GM12892 (cell line): ENCODE measurements at places on chromosomes 1 and 21.

- no peak for DNase-seq
Observed at GRCh38 chr1:247204177-247204647, 32.4 kb upstream of the ZNF124 start.

- DNase-seq, result no peak
Observed at GRCh38 chr1:32622806-32623681, 27.3 kb downstream of the ZBTB8OS start.

DNA sequence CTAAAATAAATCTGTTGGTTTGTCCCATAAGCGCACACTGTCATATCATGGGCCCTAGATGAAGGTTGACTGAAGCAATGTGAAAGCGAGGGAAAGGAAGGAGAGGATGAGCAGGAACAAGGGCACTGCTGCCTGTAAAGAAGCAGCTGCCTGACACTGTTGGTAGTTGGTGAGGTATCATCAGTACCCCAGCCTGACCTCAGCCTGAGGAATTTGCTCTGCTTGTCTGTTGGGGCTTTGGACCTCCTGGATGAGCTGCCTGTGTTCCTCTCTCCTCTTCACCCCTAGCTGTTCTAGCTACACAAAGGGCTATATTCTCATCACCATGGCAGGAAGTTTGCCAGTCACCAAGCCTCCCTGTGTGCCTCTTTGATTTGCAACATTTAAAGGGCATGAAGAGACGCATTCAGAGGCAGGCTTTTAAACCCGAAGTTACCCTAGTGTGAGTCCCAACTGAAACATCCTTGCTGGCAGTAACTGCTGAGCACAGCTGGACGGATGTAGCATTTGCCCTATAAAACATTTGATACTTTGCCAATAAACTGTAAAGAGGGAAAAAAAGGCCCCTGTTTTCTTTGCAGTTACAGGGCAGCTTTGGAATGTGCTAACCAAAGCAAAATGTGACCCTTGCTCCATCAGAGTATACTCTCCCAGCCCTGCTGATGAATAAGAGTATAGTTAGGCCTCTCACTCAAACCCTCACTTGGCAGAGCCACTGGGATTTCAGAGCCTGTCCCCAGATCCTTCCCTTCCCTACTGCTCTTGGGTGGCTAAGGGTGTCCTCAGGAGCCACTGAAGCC lies 22.2 kb upstream of the SPATA6 start:
- no peak for DNase-seq

DNA sequence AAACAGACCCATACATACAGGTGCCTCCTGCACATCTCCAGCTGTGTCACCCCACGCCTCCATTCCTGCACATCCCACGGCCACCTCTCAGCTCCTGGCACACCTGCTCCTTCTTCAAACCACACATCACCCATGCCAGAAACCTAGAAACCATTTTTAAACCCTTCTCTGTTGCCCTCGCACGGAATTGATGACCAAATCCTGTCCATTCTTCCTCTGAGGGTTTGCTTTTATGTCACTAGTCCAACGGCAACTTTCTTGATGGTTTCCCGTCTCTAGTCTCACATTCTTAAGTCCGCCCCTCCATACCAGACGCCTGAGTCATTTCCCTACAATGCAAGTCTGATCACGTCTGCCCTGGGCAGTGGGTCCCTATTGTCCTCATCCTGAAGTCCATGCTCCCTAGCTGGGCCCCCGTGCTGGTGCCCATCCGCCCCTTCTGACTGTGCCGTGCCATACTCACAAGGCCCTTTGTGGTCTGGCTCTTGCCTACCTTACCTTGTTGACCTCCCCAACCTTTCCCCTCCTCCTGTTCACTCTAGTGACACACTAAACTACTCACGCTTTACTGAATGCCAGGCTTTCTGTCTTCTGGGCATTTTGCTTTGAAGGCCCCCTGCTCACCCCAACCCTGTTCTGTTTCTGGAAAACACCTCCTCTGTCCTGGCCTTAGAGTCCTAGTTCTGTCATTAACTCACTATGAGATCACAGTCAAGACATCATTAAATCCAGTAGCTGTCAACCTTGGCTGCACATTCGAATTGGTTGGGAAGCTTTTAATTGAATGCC lies 17.6 kb downstream of the SLC2A1 start:
- DNase-seq, result no peak

DNA sequence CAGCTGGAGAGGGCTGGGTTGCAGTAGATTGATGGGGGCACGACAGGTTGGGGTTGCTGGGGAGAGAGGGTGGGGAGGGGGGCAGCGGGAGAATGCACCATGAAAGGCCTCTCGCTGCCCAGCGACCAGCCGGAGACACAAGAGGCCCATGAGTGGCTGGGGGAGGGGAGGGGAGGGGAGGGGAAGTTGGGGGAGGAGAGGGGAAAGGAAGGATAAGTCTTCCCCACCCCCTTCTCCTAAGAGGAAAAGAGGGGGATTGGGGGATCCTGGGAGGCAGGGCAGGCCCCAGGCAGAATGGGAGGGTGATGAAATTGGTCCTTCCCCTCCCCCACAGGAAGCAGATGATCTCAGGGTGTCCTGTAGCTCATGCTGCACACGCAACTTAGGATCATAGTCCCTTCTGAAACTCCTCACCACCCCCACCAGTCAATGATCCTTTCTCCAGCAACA lies 45.7 kb downstream of the PAX7 start:
- DNase-seq, result no peak

- no peak for DNase-seq
Observed at GRCh38 chr1:38173848-38174247, 127.3 kb upstream of the POU3F1 start.

GRCh38 chr1:55127827-55128343 lies 87.3 kb downstream of the USP24 start:
- DNase-seq, result no peak

DNA sequence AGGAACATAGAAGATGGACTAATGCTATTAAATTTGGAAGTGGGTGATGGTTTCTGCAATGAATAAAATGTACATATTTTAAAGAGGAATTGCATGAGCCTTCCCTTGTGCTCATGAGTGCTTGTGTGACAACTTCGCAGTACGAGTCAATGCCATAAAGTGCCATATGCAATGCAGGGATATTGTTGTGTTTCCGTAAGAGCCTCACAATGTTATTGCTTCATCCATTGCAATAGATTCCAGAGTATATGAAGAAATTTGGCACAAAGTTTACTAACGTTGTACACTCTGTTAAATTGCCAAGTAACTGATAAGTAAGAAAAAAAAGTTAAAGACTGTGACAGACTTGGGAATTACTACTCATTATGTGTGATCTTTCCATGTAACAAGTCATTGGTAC lies 22.3 kb downstream of the BTG3 start:
- no peak for DNase-seq

DNA sequence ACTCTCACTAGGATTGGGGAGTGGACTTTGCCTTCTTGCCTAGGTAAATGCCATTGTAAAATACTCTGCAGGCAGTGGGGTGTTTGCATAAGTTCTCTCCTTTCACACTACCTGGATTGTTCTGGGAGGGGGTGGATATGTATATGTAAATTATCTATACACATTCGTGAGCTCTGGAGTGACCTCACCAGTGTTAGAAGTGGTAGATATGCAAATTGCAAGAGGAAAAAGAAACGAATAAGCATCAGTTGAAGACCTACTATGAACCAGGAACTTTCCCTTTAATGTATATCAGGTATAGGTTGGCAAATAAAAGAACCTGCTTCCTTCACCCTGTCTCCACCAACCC lies 1.5 kb upstream of the ARHGEF11 start:
- no peak for DNase-seq

DNA sequence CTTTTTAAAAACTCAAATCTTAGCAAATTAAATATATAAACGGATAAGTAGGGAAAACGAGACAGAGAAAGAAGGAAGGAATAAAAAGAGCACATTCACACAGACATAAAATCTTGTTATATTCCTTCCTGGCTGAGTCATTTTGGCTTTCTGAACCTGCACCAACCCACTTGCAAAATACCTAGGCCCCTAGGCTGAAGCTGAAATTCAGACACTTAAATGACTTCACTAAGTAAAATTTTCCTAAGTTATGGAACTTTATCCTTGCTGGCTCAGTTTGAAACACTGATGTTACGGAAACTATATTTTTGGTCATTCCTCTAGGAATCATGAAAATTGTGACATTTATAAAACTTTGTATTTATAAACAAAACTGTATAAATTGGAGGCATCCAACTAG lies 462.8 kb upstream of the NFIA start:
- DNase-seq, result no peak

DNA sequence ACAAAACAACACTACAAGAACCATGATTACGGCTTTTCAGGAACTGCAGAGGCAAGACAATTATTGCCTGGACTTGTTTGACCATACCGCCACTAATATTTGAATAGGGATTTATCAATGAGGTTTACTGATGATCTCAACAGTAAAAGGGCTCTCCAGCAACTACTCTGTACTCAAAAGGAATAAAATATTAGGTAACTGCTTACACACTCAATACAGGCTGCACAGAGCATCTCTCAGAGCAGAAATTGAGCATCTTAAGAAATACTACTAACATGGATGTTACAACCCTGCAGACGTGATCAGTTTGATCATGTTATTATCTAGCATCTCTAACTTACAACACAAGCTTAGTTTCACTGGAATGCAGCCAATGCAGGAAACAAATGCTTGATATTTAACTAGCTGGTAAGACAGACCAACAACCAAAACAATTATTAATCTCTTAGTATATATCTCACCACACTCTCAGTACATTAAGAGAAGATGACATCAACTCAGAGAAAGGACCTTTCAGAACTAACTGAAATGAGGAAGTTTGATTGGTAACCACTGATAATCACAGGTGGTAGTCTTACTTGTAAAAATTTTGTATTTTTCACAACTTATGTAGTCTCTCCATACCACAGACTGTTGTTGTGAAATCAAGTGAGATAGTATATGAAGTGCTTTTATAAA lies 52.2 kb downstream of the PUM1 start:
- no peak for DNase-seq

GRCh38 chr1:59096501-59096900 lies 200.4 kb upstream of the FGGY start:
- DNase-seq, result no peak

DNA sequence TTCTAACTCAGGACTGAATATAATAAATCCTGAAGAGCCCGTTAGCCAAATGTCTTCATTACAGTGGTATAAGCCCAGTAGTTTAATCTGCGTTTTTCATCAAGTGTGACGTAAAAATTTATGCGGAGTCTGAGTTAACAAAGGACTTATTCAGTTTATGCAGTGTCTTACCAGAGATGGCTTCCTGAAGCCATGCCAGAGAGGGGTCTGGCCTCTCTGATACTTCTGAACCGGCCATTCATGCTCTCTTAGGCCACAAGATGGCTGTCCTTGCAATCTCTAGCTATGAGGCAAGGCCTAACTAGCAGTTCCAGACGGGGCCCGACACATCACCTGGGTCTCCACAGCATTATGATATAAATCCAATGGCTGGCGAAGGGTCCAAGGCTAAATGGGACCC lies 101.4 kb downstream of the TEX35 start:
- no peak for DNase-seq

DNA sequence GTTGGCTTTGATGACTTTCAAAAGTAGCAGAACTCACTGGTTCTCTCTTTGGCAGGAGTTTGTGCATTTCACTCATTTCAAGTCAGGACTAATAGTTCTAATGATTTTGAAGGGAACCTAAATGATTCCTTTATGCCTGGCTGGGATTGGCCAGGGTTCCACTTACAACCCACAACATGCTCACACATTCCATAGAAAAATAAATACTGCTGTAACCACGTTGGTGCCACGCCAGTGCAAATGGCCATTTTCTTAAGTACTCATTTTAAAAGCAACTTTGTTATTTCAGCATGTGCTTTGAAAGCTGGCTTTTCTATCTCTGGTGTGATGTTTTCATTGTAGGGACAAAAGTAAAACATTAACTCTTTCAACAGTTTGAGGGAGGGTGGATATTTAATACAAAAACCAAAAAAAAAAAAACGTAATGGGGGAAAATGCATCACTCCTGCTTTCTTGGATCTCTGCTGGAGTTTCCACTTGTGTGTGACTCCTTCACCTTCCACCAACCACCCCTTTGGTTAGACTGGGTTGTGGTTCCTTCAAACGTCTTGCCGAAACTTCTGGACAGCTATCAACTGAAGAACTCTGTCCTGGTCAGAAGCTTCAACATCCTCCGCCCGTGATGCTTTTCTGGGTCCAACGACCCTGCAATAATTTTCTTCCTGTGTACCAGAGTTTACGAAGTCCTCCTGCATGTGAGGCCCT lies 300.4 kb upstream of the RUNX1 start:
- no peak for DNase-seq

- DNase-seq, result no peak
Observed at GRCh38 chr1:167486090-167486824, 32.1 kb downstream of the CD247 start.

DNA sequence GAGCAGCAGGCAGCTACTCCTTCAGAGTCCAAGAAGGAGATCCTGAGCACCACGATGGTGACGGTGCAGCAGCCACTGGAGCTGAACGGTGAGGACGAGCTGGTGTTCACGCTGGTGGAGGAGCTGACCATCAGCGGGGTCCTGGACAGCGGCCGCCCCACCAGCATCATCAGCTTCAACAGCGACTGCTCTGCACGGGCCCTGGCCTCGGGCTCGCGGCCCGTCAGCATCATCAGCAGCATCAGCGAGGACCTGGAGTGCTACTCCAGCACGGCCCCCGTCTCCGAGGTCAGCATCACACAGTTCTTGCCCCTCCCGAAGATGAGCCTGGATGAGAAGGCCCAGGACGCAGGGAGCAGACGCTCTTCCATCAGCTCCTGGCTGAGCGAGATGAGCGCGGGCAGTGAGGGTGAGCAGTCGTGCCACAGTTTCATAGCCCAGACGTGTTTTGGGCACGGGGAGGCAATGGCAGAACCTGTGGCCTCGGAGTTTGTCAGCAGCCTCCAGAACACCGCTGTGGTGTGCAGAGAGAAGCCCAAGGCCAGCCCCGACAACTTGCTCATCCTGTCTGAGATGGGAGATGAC lies 531.8 kb downstream of the KIF26B start:
- no peak for DNase-seq

GRCh38 chr1:93177991-93178390 lies 2.2 kb downstream of the TMED5 start:
- DNase-seq, result no peak

DNA sequence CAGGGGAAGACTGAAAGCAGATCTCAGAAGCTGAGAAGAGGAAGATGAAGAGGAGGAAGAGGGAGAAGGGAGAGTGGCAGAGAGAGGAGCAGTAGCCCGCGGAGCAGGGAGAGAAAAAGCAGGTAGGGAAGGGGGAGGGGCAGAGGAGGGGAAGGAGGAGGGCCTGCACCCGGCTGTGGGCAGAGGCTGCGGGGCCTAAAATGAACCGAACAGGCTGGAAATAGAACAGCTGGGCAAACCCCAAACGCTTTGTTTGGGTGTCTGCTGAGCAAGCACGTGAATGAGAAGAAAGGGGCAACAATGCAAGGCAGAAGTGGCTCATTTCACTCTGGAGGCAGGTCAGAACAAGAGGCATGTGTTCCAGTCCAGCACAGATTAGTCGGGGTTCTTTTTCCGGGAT lies 33.5 kb downstream of the KCNC4 start:
- DNase-seq, result no peak

DNA sequence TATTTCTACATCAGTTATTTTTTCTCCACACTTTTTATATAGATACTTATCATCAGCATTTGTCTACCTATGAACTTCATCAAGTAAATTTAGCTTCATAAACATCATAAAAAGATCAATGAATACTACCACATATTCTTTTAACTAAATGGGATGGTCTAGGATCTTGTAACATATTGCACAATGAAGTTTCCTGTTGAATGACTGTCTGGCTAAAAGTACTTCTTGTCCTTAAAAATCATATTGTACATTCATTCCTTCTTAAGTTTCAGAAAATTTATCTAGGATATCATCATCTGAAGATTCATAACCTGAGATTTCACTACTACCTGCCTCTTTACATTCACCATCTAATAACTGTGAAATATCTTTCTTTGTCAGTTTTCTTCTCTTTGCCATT lies 69.0 kb downstream of the MAGI3 start:
- DNase-seq, result no peak

GRCh38 chr1:59831529-59831928 lies 16.8 kb downstream of the HOOK1 start:
- no peak for DNase-seq
